ENCODE measurements at places on chromosomes 1 and 21.

GRCh38 chr1:214970016-214970415 lies 112.5 kb upstream of the KCNK2 start:
- DNase-seq, result no peak

GRCh38 chr1:234107416-234108021 lies 203.0 kb downstream of the SLC35F3 start:
- no peak for DNase-seq

DNA sequence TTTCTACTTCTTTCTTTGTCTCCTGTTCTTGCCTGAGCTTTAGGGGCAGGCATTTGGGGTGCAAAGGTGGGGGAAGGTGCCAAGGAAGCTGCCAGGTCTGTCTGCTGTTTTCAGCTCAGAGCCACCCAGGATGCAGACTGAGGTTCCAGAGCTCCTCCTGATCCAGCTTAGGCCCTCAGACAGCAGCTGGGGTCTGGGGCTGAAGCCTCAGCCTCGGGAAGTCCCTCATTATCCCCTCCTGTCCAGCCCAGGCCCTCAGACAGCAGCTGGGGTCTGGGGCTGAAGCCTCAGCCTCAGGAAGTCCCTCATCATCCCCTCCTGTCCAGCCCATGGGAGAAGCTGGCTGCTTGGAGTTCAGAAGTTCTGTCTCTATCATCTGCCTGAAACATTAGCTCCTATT lies 257.7 kb upstream of the CSF3R start:
- no peak for DNase-seq

- no peak for DNase-seq
Measured at GRCh38 chr1:44040846-44041245, 9.6 kb upstream of the SLC6A9 start.

- no peak for DNase-seq
Measured at GRCh38 chr21:24995216-24995615, 612.1 kb downstream of the MRPL39 start.

GRCh38 chr21:16264319-16264718 lies 534.5 kb downstream of the USP25 start:
- DNase-seq, result no peak

DNA sequence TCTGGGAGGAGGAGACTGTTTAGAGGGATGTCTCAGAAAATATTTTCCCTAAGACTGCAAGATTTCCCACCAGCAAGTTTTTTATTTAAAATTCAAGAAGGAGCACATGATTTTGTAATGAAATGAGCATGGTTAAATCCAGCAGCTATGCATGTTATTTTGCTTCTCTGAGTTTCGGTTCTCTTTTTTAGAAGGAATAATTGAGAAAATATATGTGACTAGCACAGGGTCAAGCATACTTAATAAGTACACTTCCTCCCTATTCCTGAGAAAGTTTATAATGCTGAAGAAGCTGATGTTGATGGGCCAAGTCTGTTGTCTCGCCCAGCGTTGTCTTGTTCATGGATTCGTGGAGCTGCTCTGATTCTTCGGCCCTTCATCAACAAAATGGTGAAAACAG lies 51.2 kb downstream of the EXO1 start:
- no peak for DNase-seq

DNA sequence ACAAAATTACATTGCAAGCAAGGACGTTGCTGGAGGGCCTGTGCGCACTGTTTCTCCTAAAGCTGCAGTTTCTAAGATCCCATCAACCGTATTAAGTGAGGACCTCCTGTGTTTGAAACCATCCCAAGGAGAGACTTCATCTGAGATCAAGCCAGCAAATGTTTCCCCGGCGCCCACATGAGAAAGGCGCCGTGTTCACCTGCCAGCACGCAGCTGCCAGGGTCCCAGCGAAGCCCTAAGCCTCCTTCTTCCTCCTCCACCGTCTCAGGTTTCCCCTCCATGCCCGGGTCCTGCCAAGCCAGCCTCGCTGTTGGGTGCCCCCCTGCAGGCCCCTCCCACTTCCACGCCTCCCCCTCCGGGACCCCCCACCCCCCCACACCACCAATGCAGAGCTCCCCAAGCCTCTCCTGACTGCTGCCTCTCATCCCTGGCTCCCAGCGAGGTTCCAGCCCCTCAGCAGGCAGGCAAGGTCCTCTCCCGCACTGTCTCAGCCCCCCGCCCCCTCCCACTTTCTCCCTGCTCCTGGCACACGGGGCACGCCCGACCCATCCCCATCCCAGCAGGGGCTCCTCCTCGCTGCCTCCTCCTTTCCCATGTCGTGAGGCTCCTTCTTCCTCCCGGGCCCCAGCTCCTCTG lies 8.6 kb upstream of the TFF1 start:
- no peak for DNase-seq

- DNase-seq, result no peak
Measured at GRCh38 chr21:17708522-17709265, 96.0 kb upstream of the BTG3 start.

Measured in LoVo (cell line).